CD4-positive, alpha-beta T cell (primary cell): ENCODE measurements at places on chromosomes 7 and 10.

DNA sequence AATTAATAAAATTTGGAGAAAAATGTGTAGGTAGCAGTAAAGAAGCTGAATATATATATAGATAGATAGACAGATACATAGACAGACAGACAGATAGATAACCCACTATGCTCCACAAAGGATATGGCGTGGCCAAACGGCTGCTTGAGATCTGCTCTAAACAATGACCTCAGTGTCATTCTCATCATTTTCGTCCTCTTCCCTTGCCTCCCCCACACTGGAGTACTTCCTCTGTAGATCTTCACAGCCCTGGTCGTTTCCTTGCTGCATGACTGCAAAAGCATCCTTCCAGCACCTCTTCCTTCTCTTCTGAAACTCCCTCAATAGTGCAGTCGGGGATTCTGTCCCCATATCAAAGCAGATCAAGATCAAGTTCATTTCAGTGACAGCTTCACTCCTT, 35.6 kb upstream of the ATP6V0A4 start:
- DNase-seq = no peak

DNA sequence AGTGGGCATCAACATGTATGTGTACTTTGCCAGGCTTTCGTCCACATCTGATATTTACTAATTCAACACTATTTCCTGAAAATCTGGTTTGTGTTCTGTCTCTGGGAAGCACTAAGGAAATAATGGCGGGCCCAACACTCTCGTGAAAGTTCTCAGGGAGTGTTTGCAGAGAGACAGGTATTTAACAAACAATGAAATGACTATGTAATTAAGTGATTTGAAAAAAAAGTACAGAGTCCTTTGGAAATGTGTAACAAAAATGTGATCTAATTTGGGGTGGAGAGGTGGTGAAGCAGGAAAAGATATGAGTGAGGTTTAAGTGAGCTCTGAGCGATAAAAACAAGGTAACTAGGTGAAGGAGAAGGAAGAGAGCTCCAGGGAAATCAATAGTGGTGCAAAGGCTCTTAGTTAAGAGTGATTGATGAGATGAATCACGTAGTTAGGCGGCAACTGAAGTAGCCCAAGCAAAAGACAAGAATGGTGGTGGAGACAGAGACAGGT, 95.3 kb upstream of the DNAJB12 start:
- no peak for DNase-seq

GRCh38 chr7:151757274-151757673, 119.6 kb downstream of the PRKAG2 start:
- no peak for DNase-seq

DNA sequence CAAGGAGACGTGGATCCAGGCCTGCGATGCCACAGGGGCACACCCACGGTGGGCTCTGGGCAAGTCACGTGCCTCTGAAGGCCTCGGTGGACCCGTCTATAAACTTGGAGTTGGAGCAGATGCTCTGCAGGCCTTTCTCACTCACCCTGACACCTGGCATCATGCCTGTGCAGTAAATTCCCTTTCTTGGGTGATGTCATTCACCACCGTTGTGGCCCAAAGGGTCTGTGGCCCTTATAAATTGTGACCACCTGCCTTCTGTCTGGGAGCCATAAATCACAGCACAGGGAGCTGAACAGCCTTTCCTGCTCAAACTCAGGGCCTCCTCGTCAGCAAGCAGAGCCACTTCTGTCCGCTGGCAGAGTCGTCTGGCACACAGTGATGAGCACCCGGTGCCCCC, 52.2 kb downstream of the GPAM start:
- no peak for DNase-seq

DNA sequence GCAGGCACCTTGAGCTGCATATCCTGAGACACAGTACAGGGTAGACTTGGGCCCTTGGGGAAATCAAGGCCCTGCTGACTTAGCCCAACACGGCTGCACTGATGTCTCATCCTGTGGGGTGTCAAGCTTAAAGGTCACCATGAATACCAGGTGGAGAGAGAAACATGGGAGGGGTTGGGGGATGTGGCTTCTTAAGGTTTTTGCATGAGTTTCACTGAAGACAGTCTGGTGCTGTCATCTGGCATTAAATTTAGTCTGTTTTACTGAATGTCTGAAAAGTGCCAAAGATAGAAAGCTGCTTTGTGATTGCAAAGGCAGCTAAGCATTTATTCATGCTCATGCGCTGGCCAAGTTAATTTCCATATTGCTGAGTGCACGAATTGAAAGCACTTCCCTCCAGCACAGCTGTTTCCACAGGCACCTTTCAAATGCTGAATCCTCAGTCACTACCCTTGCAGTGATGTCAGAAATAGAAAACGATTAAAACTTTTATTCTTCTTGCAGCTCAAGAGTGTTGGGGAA, 102.1 kb downstream of the OSBPL3 start:
- DNase-seq = peak; percentile 22

GRCh38 chr7:37081436-37081835, 357.1 kb upstream of the AOAH start:
- DNase-seq = no peak

DNA sequence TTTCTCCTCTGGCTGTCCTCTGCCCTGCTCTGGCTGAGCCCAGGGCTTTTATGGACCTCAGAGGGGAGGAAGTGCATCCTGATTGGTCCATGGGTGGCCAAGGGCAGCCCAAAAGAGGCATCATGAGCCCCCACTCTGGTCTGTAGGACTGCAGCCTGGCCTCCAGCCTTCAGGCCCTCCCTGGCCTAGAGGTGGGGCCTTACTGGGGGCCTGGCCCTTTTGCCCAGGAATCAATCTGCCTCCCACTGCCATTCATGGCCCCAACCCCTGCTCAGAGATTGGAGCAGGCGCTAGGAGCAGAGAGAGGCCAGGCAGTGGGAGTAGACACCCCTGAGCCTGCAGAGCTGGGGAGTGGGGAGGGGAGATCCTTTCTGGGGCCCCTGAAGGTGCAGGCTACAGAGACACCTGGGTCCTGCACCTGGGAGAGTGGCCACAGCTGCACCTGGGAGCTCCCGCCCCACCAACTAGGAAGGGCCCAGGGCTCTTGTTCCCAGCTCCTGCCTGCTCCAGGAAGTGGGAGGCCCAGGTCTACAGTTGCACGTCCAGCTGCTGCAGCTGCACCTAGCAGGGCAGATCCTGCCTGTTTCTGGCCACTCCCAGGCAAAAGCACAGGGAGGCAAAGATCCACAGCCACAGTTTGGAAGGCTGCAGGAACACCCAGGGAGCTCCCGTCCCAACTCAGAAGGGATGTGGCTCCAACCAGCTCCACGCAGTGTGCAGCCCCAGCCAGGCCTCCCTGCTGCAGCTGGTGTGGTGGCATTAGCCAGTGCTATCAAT, 6.4 kb upstream of the DYNC2I1 start:
- no peak for DNase-seq

- DNase-seq = no peak
Observed at GRCh38 chr10:99809931-99810615, 27.6 kb downstream of the ABCC2 start.

DNA sequence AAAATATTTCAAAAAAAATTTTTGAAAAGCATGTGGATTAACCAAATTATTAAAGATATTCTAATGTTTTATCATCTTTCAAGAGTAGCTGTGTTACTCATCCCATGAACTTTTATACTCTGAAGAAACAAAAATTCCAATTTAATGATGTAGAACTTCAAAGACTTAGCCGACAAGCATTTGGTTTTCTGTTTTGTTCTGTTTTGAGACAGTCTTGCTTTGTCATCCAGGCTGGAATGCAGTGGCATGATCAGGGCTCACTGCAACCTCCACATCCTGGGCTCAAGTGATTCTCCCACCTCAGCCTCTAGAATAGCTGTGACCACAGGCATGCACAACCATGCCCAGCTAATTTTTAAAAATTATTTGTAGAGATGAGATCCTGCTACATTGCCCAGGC, 17.8 kb upstream of the LCOR start:
- DNase-seq = no peak
